ENCODE measurements at places on chromosomes 7 and 10.

- DNase-seq, result no peak
Measured at GRCh38 chr7:126700807-126701604, 551.7 kb downstream of the GRM8 start.

DNA sequence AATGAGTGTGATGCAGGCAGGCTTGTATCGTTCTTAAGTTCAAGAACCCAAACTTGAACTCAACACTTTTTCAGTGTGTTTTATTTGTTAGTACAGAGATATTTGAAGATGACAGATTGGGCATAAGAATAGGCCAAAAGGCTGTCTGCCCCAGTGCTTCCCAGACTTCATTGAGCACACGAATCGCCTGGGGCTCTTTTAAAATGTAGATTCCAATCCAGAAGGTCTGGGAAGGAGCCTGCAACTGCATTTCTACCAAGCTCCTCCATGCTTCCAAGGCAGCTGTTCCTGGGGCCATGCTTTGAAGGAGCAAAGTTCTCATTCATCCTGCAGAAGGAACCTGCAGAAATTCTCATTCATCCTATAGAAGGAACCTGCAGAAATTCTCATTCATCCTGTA, 114.5 kb upstream of the INSYN2A start:
- DNase-seq, result no peak

DNA sequence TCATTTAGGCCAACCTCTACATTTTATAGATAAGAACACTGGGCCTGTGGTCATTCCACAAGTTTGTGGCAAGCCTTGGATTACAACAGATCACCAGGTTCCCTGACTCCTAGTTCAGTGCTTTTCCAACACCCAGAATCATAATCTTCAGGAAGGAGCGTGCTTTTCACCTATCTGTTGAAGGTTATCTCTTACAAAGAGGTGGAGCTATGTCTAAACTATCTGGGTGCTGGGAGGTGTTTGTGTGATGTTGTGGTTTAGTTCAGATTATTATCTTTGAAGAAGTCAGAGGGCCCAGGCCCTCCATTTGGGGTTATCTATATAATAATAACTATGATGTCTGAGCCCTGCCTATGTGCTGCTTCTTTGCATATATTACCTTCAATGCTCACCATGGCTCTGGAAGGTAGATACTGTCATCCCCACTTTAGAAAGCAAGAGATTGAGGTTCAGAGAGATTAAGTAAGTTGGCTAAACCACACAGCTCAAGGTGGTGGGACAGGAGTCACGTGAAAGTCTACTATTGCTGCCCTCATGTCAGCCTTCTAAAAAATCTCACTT, 24.0 kb downstream of the IL2RA start:
- no peak for DNase-seq

- DNase-seq, result no peak
Measured at GRCh38 chr7:88185650-88186049, 34.2 kb downstream of the SRI start.

DNA sequence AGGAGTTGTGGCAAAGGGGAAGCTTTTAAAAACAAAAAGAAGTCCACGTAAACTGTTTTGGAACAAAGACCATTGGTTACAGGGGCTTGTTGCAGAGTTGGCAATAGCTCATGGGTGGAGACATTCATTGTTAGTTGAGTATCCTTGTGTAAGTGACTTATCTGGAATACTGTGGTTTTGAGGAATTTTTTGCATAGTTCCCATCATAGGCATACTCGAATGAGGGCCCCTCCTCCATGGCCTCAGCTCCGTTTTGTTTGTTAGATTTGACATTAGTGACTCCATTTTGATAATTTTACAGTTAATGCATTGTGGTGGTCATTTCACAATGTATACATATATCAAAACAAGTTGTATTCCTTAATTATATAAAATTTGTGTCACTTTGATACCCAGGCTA, 12.8 kb upstream of the SMKR1 start:
- DNase-seq, result no peak

GRCh38 chr10:132715776-132716680, 69.9 kb downstream of the NKX6-2 start:
- DNase-seq, result no peak

DNA sequence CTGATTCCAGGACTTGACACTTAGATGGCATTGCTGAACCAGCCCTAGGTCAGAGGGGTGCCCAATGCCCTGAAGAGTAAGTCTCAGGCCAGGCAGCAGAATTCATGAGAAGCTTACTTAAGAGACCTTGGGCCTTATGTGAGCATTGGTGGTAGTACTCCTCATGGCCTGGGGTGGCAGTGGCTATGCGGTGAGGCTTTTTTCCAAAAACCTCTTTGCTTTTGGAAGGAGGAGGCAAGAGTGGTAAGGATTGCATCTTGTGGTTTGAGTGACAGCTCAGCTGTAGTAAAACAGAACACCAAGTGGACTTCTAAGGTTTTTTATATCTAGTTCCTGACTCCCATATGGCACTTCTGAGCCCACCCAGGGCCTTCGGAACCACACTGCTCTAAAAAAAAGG, 459.0 kb upstream of the STEAP1 start:
- no peak for DNase-seq

DNA sequence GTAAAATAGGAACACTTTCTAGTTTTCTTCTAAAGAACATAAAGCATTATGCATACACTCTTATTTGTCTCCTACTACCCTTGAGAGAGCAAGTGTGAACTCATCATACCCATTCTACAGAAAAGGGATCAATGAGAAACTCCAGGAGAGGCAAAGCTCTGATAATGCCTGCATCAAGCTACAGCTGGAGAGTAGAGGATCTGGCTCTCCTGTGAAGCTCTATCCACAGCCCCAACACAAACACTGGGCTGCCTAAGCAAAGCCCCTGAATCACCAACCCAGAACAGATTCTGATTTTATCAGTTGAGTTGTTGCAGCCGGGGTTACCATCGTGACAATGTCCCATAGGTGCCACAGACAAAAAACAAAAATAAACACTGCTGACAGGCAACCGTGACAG, 74.9 kb downstream of the NUDCD3 start:
- DNase-seq, result no peak

DNA sequence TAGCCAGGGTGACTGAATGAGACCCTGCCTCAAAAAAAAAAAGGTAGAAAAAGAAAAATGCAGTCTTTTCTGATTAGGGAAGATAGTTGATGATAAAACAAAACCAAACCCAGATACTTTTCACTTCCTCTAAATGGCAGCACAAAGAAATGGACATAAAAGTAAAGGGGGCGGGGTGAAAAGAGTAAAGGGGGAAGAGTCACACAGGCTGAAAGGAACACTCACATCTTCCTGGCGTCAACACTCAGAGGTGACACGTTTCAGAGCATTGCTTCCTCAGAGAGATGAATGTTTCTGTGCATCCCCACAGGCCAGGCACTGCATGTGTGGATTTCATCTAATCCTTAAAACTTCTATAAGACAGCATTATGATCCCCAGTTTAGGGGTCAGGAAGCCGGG, 81.2 kb downstream of the HIPK2 start:
- DNase-seq, result no peak

GRCh38 chr7:12685550-12685949, 1.9 kb upstream of the ARL4A start:
- DNase-seq, result peak; percentile 37

DNA sequence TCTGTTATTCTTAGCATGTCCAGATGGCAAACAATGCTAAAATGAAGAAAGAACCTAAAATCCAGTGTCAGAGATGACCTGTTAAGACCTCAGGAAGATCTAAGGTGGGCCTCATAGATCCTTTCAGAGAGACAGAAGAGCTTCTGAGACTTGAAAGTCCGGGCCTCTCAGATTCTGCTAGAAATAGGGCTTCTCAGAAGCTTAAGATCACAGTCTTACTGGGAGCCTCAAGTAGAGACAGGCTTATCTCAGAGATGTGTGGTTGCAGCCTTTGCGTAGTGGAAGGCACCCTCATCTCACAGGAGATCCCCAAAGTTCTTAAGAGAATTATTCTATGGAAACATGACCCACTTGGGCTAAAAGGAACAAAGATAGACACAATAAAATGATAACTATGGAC, 642.8 kb downstream of the TNS3 start:
- no peak for DNase-seq

GRCh38 chr10:129927351-129928120, 36.5 kb downstream of the EBF3 start:
- DNase-seq, result no peak

GRCh38 chr7:15753887-15754579, 67.5 kb upstream of the MEOX2 start:
- DNase-seq, result no peak

DNA sequence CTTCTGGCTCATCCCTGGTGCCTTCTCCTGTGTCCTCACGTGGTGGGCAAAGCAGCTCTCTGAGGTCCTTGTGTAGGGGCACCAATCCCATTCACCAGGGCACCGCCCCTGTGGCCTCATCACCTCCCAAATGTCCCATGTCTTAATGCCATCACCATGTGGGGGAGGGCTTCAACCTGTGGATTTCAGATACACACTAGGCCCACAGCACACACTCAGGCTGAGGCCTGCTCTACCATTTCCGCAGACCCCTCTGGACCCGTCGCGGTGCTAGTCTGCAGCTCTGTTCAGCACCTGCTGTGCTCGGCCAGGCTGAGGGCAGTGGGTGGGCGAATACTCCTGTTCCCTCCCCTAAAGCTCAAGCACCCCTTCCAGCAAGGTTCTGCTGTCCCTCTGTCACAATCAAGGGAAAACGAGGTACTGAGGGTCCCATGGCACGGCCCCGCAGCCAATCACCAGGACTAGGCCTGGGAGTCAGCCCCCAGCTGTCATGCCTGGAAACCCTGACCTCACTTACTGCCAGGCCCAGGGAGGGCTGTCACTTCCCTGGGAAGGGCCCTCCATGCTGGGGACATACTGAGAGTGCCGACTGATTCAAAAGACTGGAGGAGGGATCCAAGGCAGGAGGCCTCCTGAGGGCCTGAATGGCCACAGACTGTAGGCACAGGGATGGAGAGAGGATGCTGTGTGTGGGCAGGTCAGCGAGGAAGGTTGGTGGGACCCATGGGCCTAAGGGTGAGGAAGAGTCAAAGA, 123.8 kb upstream of the RET start:
- no peak for DNase-seq

DNA sequence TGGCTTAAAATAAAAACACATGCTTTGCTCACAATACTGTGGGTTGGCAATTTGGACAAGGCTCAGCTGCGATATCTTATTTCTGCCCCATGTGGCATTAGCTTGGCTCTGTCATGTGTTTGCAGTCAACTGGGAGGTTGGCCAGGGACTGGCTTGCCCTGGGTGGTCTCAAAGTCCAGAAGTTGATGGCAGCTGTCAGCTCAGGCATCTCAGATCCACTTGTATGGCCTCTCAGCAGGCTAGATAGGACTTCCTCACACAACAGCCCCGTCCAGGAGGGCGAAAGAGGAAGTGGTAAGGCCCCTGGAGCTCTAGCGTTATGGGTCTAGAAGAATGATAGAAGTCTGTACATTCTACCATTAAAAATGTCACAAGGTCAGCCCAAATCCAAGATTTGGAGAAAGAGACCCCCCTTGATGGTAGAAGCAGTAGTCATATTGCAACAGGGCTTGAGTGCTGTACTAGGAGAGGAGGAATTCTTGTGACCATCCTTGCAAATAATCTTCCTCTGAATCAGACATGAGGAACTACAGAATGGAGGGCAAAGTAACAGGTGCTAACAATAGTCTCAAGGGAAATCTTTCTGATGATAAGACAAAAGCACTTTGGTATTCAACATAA, 166.2 kb downstream of the FAM107B start:
- no peak for DNase-seq

DNA sequence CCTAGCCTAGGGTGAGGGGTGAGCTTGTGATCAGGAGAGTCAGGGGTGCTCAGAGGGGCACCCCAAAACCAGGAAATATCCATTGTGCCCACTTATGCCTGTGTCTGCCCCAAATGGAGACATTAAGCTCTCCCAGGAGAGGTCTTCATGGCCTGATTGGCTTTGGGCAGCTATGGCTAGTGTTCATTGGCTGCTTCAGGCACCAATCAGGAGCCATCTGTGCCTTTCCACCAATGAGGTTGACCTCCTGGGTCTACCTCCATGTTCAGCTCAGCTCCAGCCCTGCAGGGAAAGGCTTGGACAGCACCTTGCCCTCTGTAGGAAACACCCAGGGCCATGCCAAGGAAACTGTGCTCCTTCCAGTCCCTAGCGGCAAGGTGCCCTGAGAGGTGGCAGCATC, 23.9 kb upstream of the HSPB1 start:
- DNase-seq, result no peak

DNA sequence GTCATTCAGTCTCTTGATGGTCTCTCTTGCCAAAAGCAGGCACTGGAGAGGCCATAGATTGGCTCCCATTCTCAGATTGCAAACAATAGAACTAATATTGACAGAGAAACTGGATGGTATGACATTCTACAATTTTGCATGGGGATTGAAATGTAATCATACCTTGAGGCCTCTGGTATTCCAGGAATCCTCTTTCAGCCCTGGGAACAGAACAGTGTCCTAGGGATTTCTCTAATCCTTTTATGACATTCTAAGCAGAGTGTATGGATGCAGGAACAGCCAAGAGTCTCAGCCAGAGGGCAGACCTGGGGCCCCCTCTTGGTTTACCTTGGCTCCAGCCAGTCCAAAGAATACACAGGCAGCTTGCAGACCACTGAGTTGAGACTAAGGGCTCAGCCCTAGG, 206.4 kb downstream of the KCNMA1 start:
- peak; percentile 41 for DNase-seq

DNA sequence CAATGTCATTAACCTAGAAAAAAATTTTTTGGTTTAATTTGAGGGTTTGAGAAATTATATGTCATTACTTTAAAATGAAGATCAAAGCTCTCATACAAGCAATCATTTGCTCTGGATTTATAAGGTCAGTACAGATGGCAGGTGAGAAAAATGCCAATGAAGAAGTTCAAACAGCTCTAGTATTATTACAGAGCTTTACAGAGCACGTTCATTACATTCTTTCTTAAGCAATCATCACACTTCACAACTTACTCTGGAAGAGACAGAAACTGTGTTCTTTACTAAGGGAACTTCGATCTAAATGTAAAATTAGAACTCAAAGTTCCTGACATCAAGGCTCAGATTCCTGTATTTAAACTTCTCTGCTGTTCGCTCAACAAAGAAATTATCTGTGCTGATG, 153.4 kb downstream of the ATE1 start:
- peak; percentile 2 for DNase-seq

DNA sequence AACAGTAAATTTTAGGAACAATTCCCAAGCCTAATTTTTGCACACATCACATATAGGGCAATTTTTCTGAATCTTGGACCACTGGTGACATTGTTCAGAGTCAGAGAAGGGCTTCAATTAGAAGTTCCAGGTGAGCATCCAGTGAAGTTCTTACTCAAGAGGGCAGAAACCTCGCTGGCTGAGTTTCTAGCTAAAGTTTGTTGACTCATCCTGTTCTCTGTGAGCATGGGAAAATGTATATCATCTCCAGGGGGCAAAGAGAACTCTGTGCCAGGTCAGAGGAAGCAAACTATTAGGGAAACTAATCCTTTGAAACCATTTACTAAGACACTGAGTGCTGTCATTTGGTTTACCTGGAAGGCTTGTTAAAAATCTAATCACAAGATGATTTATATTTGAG, 695.6 kb upstream of the IGFBP3 start:
- no peak for DNase-seq
